Mammary epithelial cell (primary cell): ENCODE measurements at places on chromosomes 7 and 10. TPM values are rescaled to one million over a fixed set of nuclear protein-coding genes. Genes with fewer than 3 reads are reported as not detected.

PVRIG gene
- total RNA-seq = not detected in 2 replicates

MOSPD3 gene
- total RNA-seq = 6.8 TPM

TMEM106B gene
- 33.5 and 39.8 TPM in 2 replicates for total RNA-seq

OR2A7 gene
- 4.4 and 5.1 TPM in 2 replicates for total RNA-seq

GRM3 gene
- not detected in 2 replicates for total RNA-seq

PLAC9 gene
- total RNA-seq = 0.50 TPM

CPA4 gene
- total RNA-seq = 107 and 168 TPM in 2 replicates

TSPAN12 gene
- total RNA-seq = 0.29 and 1.2 TPM in 2 replicates

MRPS17 gene
- 21.8 TPM for total RNA-seq

ANKRD26 gene
- 7.6 and 8.1 TPM in 2 replicates for total RNA-seq

LRRC17 gene
- total RNA-seq = not detected

HTR5A gene
- total RNA-seq = not detected

ATRNL1 gene
- total RNA-seq = 0.26 TPM in 1 of 2 replicates, not detected in the other

KCNH2 gene
- not detected in 2 replicates for total RNA-seq

CHAT gene
- not detected for total RNA-seq

FAM180A gene
- total RNA-seq = not detected

RNF133 gene
- 0.21 TPM in 1 of 2 replicates, not detected in the other for total RNA-seq

LBX1 gene
- not detected for total RNA-seq

RELN gene
- 0.02 and 0.03 TPM in 2 replicates for total RNA-seq

EGR2 gene
- total RNA-seq = 0.53 and 0.64 TPM in 2 replicates

CBX3 gene
- 116 and 154 TPM in 2 replicates for total RNA-seq

KCNMA1 gene
- total RNA-seq = 45.9 and 46.4 TPM in 2 replicates

C10orf120 gene
- not detected in 2 replicates for total RNA-seq

TMEM273 gene
- not detected in 2 replicates for total RNA-seq

ACTR3C gene
- total RNA-seq = 1.1 and 1.6 TPM in 2 replicates

BICC1 gene
- total RNA-seq = 11.5 and 15.2 TPM in 2 replicates

MKI67 gene
- total RNA-seq = 1.3 TPM

ANKRD61 gene
- not detected in 2 replicates for total RNA-seq

FAM237B gene
- not detected in 2 replicates for total RNA-seq

TAC1 gene
- total RNA-seq = not detected in 2 replicates

LRRC61 gene
- 0.73 and 2.0 TPM in 2 replicates for total RNA-seq

ANKRD1 gene
- 60.7 TPM for total RNA-seq

ATG9B gene
- 0.54 and 0.94 TPM in 2 replicates for total RNA-seq

SLC13A4 gene
- not detected for total RNA-seq

PLCE1 gene
- total RNA-seq = not detected in 2 replicates

PHF14 gene
- 26.5 and 31.0 TPM in 2 replicates for total RNA-seq

LAMTOR4 gene
- total RNA-seq = 73.2 and 98.1 TPM in 2 replicates

GPRIN2 gene
- 3.7 TPM for total RNA-seq

TUBAL3 gene
- 0.17 TPM for total RNA-seq

RBM17 gene
- total RNA-seq = 31.5 TPM

RASA4B gene
- 0.75 and 0.80 TPM in 2 replicates for total RNA-seq

PKD2L1 gene
- not detected for total RNA-seq

GIMAP2 gene
- 1.4 TPM in 1 of 2 replicates, not detected in the other for total RNA-seq

LRRN3 gene
- total RNA-seq = 0.33 TPM
